ENCODE measurements at places on chromosomes 4 and X.

DNA sequence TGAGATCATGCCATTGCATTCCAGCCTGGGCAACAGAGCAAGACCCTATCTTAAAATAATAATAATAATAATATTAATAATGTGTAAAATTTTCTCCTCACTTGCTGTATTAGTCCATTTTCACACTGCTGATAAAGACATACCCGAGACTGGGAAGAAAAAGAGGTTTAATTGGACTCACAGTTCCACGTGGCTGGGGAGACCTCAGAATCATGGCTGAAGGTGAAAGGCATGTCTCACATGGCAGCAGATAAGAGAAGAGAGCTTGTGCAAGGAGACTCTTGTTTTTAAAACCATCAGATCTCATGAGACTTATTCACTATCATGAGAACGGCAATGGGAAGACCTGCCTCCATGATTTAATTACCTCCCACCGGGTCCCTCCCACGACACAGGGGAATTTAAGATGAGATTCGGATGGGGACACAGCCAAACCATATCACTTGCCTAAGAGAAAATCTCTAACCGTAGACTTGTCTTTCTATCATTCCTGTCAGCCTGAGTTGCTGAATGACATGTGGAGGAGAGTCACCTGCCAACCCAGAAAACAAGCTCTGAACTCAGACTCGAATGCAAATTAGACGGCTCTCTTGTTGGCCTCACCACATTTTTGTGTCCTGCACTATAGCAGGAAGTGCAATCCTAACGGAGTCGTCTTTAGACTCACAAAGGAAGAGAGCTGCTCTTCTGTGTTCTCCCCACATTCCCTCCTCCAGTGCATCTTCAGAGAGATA, 51.9 kb upstream of the DCTD start:
- no peak for DNase-seq

- DNase-seq: no peak
Observed at GRCh38 chr4:6268650-6269615, 717 bp upstream of the WFS1 start.

DNA sequence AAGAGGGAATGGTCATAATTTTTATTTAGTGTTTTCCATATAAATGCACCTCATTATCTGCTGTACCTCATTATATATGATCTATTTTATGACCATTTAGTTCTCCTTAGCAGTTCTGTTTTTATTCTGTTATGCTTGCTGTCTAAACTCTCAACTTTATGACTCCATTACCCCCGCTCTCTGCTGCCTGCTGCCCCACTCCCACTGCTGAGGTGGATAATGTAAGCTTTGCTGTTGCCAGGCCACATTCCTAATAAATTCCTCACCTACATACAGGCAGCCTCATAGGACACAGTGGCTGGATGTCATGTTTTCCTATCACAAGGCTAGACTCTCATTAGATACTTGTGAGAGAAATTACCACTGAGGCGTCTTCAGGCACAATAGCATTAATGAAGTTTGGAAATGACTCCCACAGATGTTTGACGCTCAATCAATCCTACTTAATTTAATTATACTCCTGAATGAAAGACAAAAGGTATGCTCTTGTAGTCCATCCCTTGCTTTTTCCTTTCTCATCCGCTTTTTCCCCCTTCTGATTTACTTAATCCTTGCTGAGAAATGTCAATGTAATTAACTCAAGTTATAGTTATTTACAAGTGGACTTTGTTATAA, 497.5 kb upstream of the IGFBP7 start:
- DNase-seq: no peak

- no peak for DNase-seq
Observed at GRCh38 chrX:56618323-56618722, 54.9 kb downstream of the UBQLN2 start.

GRCh38 chrX:153537526-153538295, 20.3 kb downstream of the ATP2B3 start:
- DNase-seq: no peak

GRCh38 chr4:23392860-23393458, 496.9 kb downstream of the PPARGC1A start:
- no peak for DNase-seq

DNA sequence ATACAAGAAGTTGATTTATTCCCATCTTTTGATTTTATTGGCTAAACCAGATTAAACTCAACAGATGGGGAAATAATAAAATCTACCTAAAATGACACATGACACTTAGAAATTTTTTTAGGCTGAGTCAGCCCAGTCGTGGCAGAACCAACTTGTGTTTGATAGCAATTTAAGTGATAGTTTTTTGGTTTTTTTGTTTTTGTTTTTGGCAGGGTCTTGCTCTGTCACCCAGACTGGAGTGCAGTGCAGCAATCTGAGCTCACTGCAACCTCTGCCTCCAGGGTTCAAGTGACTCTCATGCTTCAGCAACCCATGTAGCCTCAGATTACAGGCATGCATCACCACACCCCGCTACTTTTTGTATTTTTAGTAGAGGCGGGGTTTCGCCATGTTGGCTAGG, 370.3 kb upstream of the NOCT start:
- DNase-seq: no peak

GRCh38 chr4:14177987-14178386, 550.5 kb upstream of the BOD1L1 start:
- DNase-seq: no peak

DNA sequence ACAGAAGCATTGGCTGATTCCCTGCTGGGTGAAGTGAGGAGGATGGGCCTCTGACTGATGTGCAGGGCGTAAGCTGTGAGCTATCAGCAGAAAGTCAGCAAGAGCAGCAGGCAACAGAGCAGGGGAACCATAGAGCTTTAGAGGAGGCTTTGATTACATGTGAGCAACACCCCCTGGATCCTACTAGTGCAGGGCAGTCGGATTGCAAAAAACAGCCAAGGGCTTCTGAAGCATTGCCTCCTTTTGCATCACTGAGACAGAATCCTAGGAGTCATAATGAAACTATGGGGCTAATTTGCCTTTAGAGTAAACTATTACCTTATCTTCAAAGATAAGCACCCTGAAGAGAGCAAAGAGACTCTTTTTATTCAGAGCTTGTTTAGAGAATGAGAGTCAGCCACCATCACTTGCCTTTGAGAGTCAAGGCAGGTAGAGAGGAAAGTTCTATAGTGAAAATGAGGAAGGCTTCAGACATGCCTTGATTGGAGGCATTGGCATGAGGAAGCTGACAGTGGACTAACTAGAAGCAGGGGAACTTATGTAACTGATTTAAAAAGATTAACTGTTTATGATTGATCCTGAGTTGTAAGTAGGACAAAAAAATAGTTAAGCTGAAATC, 420.3 kb downstream of the PDHA2 start:
- no peak for DNase-seq

DNA sequence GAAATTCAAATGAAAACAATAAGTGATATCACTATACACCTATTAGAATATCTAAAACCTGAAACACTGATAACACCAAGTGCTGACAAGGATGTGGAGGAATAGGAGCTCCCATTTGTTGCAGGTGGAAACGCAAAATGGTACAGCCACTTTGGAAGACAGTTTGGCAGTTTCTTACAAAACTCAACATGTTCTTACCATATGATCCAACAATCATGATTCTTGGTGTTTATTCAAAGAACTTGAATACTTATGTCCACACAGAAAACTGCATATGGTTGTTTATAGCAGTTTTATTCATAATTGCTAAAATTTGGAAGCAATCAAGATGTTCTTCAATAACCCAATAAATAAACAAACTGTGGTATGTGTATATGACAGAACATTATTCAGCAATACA, 107.9 kb downstream of the FHDC1 start:
- DNase-seq: no peak

DNA sequence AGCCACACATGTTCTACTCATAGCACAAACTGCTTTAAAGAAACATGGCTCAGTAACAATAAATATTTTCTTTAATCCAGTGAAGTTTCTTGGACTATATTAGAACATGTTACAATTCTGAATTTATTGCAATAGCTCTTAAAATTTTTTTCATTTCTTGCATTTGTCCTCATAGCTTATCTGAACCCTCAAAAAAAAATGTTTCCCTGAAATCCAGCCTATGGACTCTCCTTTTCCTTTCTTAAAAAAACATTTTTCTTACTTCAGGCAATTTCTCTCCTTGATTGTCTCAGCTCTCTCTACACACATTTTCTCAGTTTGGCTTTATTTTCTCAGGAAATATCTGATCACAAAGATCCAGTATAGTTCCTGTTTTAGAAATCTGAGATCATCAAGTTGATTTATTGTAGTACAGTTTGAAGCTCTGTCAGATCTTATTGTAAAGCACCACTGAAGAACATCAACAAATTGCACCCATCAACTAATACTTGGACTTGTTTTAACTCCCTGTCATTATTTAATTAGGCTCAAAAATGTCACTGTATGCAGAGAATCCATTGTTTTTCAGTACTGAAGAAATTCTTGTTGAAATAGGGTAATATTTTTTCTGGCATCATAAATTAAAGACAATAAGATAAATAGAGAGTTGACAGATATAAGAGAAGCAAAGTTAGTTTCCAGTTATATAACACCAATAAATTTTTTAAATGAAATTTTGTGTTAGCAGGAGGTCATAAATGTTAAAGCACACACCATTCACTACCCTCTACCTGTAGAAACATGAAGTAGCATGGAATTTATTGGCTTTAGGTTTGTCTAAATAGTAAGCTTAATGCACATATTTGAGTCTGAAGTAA, 317.7 kb downstream of the ARHGAP24 start:
- no peak for DNase-seq

DNA sequence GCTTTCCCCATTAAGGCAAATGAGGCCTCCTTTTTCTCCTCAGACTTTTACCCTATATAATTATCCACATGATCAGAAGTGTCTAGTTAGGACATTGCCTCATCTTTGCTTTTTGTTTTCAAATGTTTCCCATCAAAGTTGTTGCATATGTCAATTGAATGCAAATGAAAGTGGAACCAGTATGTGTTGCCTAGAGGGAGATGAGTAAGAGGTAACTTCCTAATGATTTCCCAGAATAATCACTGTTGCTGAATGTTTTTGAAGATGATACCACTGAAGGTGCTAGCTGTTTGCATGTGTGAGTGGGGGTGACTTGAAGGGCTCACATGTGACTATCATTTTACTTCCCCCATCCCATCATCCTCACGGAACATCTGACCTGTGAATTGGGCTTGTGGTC, 33.9 kb downstream of the PAK3 start:
- DNase-seq: no peak

GRCh38 chrX:7235071-7235470, 87.1 kb upstream of the PUDP start:
- DNase-seq: no peak

DNA sequence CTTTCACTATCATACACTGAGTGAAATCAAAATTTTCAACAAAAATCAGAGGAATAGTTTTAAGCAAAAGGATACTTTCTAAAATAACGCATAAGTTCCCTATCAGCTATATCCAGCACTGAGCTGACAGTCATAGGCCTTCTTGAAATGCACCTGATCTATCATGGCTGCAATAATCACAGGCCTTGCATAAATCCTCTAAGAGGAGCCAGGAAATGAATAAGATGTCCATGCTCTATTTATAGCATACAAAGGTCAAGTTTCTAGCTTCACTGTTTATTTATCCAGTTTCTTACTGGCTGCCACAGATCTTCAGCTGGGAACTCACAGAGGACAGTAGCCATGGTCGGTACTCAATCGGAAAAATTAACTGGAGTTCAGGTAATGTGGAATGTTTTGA, 235.9 kb upstream of the DMD start:
- DNase-seq: no peak

GRCh38 chr4:8069102-8069752, 89.4 kb downstream of the ABLIM2 start:
- DNase-seq: no peak

- no peak for DNase-seq
Observed at GRCh38 chr4:140300271-140300970, 73.0 kb upstream of the SCOC start.

DNA sequence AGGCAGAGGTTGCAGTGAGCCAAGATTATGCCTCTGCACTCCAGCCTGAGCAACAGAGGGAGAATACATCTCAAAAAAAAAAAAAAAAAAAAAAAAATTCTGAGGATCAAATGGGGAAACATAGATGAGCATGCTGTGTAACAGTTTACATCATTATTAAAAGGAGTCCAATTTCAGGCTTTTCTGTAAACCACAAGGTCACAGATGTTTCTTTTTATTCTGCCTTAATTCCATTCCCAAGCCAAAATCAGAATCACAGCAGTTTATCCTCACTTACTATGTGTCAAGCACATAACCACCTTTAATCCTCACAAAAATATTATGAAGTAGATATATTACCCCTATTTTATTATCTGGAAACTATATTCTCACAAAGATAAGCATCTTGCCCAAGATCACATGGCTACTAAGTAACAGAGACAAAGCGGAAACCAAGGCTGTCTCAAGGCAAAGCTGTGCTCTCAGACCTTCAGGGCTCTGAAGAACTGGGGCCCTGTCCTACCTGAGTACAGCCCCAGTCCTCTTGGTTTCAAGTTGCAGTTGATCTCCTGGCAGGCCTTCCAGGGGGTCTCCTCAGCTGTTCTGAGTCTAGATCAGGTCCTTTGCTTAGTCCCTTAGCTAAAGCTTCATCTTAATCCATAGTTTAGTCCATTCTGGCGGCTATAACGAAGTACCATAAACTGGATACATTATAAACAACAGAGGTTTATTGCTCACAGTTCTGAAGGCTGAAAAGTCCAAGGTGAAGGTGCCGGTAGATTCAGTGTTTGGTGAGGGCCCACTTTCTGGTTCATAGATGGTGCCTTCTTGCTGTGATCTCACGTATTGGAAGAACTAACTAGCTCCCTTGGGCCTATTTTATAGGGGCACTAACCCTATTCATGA, 141.3 kb downstream of the PALLD start:
- DNase-seq: no peak

GRCh38 chrX:103475381-103475780, 43.9 kb downstream of the RAB40A start:
- DNase-seq: no peak

DNA sequence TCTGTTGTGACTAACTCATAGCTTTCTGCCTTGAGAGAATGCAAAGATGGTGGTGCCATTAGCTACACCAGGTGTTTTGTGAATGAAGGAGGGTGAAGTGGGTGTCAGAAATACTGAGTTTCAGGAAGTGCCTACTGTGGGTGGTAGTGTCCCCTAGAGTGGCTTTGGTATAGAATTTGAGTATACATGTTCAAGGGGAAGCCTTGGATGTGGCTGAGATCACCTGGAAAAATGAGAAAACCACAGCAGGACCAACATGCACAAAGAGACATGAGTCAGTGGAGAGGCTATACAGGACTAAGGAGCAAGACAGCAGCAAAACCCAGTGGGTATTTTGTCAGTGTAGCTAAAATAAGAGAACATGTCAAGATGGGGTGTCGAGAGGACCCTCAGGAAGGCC, 204.3 kb upstream of the TBL1X start:
- DNase-seq: no peak

DNA sequence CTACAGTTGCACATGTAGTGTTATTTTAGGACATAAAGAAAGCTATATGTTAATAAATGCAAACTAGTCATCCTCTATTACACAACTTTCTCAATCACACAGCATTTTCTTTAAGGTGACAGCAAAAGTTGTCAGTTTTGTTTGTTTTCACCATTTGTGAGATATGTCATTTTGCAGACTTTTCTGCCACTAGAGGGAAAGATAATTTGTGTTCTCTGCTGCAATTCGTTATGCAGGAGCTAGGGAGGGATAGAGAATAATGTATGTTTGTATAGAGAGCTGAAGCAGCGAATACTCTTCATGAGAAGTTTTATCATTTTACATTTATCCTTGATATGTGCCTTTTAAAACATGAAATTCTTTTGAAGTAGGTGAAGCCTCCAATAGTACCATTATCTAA, 670.6 kb upstream of the ATOH1 start:
- no peak for DNase-seq

GRCh38 chr4:151489462-151490203, 80.7 kb downstream of the FHIP1A start:
- DNase-seq: no peak

- DNase-seq: no peak
Observed at GRCh38 chrX:123013141-123013540, 170.9 kb upstream of the GRIA3 start.
